ENCODE measurements at places on chromosomes 2 and 18.

DNA sequence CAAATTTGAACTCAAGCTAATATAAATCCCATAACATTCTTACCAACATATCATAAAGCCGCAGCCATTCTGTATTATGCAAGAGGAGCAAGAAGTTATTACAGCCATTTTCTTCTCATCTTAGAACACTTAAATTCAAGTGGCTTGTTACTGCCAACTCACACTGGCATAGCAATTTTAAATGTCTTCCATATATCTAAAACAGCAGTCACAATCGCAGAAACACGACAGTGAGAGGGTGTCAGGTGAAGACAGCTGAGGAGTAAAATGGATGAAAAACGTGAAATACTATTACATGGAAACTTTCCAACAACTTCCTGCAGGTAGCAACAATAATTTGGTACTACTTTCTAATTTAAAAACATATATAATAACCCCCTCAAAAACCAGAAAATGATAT lies 17.9 kb downstream of the PPP3R1 start:
- no peak for DNase-seq

- DNase-seq: no peak
Observed at GRCh38 chr2:72027426-72028161, 120.1 kb downstream of the CYP26B1 start.

DNA sequence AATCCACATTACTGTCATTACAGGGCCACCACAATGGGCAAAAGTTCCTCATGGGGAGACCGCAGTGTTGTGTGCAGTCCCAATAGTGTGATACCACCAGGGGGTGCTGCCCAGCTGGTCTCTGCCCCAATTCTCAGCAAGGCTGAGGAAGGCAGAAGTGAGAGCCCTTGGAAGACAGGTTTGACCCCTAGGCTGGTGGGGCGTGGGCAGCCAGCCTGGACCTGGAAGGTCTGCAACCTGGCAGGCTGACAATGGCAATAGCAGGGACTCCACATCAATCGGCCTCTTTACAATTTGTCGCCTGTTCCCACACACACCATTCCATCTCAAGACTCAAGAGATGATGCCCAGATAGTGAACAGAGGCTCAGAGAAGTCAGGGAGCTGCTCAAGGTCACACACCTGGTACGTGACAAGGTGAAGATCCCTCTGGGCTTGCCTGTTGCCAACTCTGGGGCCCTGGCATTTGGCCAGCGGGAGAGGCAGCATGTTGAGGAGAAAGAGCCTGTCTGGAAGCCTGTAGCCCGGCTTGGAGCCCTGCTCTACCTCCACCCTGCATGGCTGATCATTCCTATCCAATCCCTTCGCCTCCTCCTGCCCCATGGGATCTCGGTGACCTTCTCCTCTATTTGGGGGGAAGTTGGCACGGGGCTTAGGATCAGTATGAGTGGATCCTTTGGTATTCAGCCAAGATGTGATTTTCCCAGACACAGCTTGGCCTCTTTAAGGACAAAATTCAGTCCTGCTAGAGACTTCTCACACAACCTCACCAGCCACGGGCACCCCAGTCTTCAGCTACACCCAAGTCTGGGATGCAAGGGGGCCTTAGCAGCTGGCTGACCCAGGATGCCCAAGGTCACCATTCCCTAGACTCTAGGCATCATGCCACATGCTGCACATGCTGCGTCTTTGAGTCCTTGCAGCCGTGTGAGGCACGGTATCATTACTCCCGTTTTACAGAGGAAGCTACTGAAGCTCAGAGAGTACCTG lies 2.9 kb upstream of the ATOH8 start:
- DNase-seq: no peak

GRCh38 chr2:177467646-177468045 lies 75.1 kb downstream of the AGPS start:
- DNase-seq: no peak

- no peak for DNase-seq
Observed at GRCh38 chr2:146457221-146457620, 1387.6 kb upstream of the ACVR2A start.

DNA sequence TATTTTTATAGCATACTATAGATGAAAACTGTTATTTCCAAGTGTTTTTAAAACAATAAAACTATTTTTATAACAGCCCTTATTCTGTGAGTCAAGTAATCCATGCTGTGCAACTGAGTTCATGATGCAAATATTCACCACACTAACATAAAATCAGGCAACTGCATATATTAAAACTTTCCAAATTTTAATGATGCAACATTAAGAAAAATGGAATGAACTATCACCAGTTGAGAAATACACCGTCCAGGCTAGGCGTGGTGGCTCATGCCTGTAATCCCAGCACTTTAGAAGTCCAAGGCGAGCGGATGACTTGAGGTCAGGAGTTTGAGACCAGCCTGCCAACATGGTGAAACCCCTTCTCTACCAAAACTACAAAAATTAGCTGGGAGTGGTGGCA lies 114.5 kb downstream of the CDH2 start:
- DNase-seq: no peak

DNA sequence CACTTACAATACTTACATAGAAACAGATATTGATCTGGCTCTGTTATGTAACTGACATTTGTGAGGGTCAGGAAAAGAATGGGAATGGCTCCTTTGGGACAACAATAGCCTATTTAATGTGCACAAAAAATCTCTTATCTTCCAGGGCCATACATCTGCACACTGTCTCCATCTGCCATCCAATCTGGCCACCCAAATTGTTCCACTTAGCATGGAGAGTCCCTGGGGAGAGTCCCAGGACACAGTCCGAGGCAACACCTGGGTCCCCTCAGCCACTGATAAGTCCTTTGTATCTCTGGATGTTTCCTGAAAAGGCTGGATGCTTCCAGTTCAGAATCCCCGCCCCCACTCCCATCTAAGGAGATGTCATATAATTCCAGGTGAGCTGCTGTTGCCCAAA lies 274.2 kb upstream of the NCKAP5 start:
- no peak for DNase-seq

DNA sequence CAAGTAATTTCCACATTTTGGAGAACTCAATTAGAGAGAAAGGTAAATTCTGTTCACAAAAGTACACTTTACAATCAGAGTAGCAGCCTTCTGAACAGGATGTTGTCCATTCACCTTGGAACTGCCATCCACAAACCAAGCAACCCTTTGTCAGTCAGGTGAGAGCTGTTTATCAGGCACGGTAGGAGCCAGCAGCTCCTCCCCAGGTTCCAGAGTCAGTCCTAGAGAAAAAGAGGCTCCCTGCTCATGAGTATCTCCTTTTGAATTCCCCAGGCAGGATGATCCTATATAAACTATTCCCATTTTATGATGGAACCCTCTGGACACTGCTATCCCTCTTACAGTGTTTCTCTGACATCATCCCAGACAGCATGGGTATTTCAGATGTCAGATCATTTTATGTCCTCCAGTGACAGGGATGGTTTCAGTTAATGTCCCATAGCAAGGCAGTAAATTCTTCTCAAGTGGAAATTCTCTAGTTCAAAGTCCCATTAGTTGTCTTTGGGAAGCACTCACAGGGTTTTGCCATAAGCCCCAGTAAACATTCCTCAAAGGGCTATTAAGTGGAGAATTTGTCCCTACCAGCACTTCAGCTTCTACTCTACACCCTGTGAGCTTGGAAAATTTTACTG lies 34.5 kb upstream of the CSRNP3 start:
- no peak for DNase-seq

DNA sequence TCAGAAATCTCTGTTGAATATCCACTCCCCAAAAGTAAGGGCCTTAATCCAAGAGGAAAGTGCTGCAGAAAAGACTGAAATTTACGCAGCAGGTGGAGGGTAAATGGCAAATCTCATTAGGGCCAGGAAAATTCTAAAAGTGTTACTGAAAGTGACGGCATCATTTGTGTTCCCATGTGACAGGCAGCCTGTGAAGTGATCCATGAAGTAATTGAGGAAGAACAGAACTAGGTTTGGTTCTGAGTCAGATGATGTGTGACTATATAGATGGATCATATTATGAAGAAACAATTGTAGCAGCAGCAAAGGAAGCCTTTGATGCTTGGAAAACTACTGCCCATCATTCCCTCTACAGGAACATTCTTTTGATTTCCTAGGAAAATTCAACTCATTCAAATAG lies 401.2 kb downstream of the TGIF1 start:
- no peak for DNase-seq

DNA sequence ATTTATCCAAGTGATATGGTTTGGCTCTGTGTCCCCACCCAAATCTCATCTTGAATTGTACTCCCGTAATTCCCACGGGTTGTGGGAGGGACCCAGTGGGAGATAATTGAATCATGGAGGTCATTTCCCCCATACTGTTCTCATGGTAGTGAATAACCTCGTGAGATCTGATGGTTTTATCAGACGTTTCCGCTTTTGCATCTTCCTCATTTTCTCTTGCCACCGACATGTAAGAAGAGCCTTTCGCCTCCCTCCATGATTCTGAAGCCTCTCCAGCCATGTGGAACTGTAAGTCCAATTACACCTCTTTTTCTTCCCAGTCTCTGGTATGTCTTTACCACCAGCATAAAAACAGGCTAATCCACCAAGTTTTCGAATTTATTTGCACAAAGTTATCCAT lies 20.3 kb upstream of the CHST10 start:
- no peak for DNase-seq

DNA sequence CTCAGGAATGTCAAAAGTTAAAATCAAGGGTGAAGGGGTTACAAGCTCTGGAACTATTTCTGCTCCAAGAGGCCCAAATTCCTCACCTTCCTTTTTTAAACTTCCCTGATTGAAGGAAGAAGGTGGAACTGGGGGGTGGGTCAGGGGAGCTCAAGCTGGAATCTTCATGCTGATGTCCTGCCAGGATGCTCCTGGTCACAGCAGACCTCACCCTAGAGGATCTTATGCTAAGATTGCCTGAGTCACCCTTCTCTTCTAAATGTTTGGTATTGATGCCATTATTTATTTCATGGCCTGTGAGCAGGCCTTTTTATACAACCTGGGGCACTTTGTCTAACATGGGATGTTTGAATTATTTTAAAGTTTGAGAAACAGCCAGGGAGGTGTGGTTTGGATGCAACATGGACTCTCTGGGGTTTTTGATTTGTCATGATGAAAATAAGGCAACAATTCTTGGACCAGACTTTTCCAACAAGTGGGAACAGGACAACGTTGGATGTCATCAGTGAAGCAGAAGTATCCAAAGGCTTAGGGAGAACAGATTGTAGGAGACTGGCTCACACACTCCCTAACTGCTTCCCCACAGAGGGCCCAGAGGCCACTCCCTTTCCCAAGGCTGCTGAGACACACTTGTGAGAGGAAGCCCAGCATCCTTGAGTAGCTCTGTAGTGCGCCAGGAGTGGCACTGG lies 420.2 kb upstream of the MEX3C start:
- DNase-seq: no peak

- no peak for DNase-seq
Observed at GRCh38 chr18:48462510-48462909, 53.3 kb upstream of the ZBTB7C start.

- no peak for DNase-seq
Observed at GRCh38 chr2:7096726-7097352, 179.6 kb downstream of the RNF144A start.

DNA sequence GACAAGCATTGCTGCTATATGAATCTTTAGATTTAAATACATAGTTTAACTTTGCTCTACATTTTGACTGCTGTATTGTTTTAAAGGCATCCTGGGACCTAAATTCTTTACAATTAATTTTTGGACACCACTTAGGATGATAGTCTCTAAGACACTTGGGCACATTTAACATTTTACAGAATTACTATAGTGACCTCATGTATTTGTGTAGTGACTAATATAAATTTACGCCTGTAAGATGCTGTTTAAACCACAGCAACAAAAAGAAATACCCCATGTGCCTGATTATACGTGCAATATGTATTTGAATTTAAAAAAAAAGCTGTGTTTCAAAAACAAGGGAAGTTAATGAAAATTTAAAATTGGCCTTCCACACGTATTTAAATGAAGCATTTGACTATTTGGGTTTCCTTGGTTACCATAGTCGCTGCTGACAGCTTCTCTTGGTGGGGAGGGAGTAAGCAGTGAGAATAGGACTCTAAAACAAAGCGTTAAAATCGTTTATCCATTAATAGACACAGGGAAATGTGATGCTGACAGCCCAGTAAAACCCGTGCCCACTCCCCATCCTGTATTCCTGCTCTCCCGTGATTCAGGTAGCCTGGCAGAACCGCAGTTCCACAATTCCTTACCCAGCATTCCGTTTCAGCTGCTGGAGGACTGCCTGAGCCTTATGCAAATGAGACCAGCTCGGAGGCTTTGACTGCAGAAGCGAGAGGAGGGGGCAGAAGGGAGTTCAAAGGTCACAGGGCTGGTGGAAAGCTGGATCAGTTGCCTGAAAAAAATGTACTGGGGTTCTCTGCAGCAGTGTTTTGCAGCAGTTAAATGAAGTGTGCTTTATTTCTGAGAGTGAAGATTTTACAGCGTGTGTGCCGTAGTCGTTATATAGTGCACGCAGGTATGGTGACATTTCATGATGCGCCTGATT lies 104.3 kb downstream of the CSRNP3 start:
- DNase-seq: no peak

DNA sequence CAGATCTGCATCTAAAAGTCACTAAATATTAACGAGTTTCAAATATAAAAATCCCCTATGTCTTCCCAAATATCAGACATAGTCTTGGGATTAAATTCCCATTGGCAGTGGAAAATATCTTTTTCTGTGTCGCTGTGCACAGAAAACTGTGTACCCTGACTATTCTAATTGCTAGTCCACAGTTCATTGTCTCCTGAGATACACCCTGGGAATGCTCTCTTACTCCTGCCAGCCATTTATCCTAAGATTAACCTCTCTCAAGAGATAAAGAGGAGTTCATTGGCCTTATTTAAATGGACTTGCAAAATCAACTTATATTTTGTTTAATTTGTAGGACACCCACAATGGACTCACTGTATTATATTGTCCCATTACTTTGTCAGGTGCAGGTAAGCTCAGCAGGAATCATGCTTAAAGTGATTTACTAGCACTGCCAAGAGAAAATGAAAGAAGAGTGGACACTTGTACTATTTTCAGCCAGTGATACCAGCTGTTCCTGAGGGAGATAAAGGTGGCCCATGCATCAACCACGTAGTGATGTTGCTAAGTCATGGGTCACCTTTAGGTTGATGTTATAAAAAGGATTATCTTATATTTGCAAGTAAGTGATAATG lies 553.8 kb downstream of the PIK3C3 start:
- no peak for DNase-seq

- DNase-seq: no peak
Observed at GRCh38 chr2:201794294-201794693, 12.0 kb upstream of the CDK15 start.

DNA sequence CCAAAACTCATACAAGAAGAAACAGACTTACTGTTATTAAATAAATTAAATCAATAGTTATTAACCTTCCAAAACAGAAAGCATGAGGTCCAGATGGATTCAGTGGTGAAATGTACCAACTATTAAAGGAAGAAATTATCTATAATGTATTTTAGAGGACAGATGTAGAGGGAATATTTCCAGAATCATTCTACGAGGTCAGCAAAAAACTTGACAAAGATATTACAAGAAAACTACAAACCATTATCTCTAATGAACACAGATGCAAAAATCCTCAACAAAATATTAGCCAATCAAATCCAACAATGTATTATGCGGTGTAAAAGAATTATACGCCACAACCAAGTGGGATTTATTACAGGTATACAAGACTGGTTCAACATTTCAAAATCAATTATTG lies 63.7 kb downstream of the ROCK2 start:
- no peak for DNase-seq
